ENCODE measurements at places on chromosomes 12 and 14.
A peak's percentile ranks its signal among the peaks of the same experiment; 100 is the strongest.

GRCh38 chr14:87967496-87967895 lies 25.5 kb downstream of the GALC start:
- no peaks in the 10 kb centered on the region for H3K4me1 ChIP-seq
- no peak for DNase-seq
- H3K27ac ChIP-seq, result no peak overlapping the region
- no peaks in the 10 kb centered on the region for H3K27me3 ChIP-seq
- no peak overlapping the region for H3K4me3 ChIP-seq

- peak overlapping the region; percentile 96 for H3K27ac ChIP-seq
- H3K4me1 ChIP-seq, result peaks cover 81% of the 10 kb centered on the region
- DNase-seq, result no peak
These were observed 154.8 kb downstream of the PRKCH start for GRCh38 chr14:61476105-61476753.

DNA sequence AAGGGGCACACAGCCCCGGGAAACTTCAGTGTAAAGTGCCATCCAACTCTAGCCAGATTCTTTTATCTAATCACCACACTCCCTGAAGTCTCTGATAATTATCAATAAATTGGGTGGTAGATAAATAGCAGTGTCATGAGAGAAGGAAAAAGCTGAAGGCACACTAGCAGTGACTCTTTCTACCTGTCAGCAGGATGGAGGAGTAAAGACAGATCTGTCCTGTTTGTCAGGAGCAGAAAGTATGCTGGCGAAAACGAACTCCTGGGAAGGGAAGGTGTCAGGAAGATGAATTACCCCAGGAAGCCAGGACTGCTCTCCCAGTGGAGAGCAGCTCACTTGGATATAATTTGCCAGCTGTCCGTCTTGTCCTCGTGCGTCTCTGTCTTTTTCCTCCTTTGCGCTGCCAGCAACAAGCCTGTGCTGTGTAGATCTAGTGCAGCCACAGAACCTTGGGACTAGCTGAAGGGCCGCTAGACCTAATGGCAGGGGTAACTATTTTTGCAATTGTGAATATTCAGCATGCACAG lies 981.9 kb downstream of the DIO2 start:
- no peak for DNase-seq
- no peak overlapping the region for H3K27ac ChIP-seq
- H3K36me3 ChIP-seq, result no peaks in the 10 kb centered on the region
- no peaks in the 10 kb centered on the region for H3K27me3 ChIP-seq
- no peaks in the 10 kb centered on the region for H3K4me1 ChIP-seq

DNA sequence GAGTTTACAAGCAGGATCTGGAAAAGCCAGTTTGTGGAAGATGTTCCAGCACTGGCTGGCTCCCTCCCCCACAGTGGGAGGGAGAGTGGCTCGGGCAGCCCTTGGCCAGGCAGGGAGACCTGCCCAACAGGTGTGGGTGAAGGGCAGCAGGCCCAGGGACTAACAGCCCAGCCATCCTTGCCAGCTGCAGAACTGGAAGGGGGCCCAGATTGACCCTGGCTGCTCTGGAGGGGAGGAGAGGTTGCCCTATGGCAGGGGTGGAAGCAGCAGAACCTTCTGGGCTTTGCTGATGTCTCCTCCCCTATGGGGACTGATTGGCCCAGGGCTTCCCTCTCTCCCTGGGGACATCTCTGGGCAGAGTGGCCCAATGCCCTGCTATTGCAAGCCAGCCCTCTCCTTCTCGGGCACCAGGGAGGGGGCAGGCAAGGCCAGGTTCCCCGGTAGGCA lies 20.5 kb downstream of the IRF2BPL start:
- peaks cover 13% of the 10 kb centered on the region for H3K4me1 ChIP-seq
- H3K27me3 ChIP-seq, result peaks cover 2% of the 10 kb centered on the region
- no peaks in the 10 kb centered on the region for H3K36me3 ChIP-seq

- no peaks in the 10 kb centered on the region for H3K36me3 ChIP-seq
- H3K27me3 ChIP-seq, result peaks cover 88% of the 10 kb centered on the region
- no peak overlapping the region for H3K4me3 ChIP-seq
- H3K27ac ChIP-seq, result no peak overlapping the region
- H3K4me1 ChIP-seq, result no peaks in the 10 kb centered on the region
These were observed 1.8 kb downstream of the ZDHHC22 start for GRCh38 chr14:77139540-77140358.

- H3K27ac ChIP-seq, result no peak overlapping the region
- no peaks in the 10 kb centered on the region for H3K27me3 ChIP-seq
- no peak overlapping the region for H3K4me3 ChIP-seq
- DNase-seq, result no peak
- no peaks in the 10 kb centered on the region for H3K36me3 ChIP-seq
- H3K4me1 ChIP-seq, result no peaks in the 10 kb centered on the region
These were observed 38.1 kb downstream of the HEATR5A start for GRCh38 chr14:31382221-31382620.

- DNase-seq, result peak; percentile 28
- peak within 1 kb of the TSS; percentile 49 for H3K27ac ChIP-seq
- no peak within 1 kb of the TSS for H3K4me3 ChIP-seq
- no peaks in the 10 kb centered on the region for H3K4me1 ChIP-seq
- H3K36me3 ChIP-seq, result no peaks in the 10 kb centered on the region
- no peaks in the 10 kb centered on the region for H3K27me3 ChIP-seq
These were observed at the start of gene HCAR1 for GRCh38 chr12:122730215-122731014. Gene HCAR1, minus strand, starts transcription at chr12:122730844. Its CDS starts 505 bp downstream, at chr12:122730339.

DNA sequence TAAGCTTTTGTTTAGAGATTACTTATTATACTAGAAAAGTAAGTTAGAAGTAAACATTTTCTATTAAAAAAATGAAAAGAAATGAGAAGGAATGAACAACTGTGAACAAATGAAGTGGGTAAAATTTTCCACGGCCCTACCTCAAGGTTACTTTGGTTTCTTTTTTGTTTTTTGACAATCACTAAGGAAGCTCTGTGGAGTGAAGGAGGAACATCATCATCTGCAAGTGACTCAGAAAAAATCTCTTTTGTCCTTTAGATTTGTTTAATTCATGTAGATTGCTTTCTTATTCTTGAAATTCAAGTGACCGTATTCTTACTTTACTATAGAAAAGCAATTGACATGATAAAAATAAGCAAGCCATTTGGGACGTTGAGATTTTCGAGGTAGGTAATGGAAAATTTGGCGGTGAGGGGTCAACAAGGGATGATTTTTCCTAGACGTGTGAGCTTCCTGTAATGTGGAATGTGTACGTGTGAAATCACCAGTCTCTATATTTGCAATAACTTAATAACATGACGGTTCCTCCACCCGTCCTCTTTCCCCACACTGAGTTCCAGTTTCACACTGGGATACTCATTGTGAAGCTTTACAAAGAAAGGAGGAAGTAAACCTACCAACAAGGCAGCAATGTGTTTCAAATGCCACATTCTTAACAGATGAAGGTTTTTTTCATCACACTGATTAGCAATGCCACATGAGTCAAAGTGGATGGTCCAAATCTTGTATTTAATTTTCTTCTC lies 62.3 kb upstream of the EGLN3 start:
- no peaks in the 10 kb centered on the region for H3K36me3 ChIP-seq
- DNase-seq, result no peak
- H3K4me1 ChIP-seq, result peaks cover 19% of the 10 kb centered on the region
- no peak overlapping the region for H3K4me3 ChIP-seq

GRCh38 chr14:97945631-97946030 lies 1148.4 kb downstream of the VRK1 start:
- H3K4me1 ChIP-seq, result peaks cover 3% of the 10 kb centered on the region
- no peaks in the 10 kb centered on the region for H3K27me3 ChIP-seq
- H3K4me3 ChIP-seq, result no peak overlapping the region
- DNase-seq, result no peak
- no peak overlapping the region for H3K27ac ChIP-seq

GRCh38 chr14:66143387-66144112 lies 342.6 kb upstream of the CCDC196 start:
- H3K27ac ChIP-seq, result no peak overlapping the region
- H3K27me3 ChIP-seq, result no peaks in the 10 kb centered on the region
- H3K4me3 ChIP-seq, result no peak overlapping the region
- no peak for DNase-seq

GRCh38 chr14:92503756-92504491 lies 9.7 kb upstream of the RIN3 start:
- H3K36me3 ChIP-seq, result no peaks in the 10 kb centered on the region
- no peaks in the 10 kb centered on the region for H3K27me3 ChIP-seq
- H3K27ac ChIP-seq, result no peak overlapping the region
- H3K4me1 ChIP-seq, result peaks cover 17% of the 10 kb centered on the region

DNA sequence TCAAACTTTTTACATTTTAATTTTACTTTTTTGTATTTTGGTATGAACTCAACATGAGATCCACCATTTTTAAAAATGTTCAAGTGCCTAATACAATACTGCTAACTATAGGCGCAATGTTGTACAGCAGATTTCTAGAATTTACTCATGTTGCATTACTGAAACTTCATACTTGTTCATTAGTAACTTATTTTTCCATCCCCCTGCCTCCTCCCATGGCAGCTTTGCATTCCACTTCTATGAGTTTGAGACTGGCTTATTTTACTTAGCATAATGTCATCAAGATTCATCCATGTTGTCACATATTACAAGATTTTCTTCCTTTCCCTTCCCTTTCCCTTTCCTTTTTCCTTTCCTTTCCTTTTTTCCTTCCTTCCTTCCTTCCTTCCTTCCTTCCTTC lies 825.9 kb downstream of the SLC16A7 start:
- H3K4me1 ChIP-seq, result no peaks in the 10 kb centered on the region
- H3K27me3 ChIP-seq, result no peaks in the 10 kb centered on the region
- no peak for DNase-seq
- no peak overlapping the region for H3K27ac ChIP-seq
- H3K36me3 ChIP-seq, result no peaks in the 10 kb centered on the region

DNA sequence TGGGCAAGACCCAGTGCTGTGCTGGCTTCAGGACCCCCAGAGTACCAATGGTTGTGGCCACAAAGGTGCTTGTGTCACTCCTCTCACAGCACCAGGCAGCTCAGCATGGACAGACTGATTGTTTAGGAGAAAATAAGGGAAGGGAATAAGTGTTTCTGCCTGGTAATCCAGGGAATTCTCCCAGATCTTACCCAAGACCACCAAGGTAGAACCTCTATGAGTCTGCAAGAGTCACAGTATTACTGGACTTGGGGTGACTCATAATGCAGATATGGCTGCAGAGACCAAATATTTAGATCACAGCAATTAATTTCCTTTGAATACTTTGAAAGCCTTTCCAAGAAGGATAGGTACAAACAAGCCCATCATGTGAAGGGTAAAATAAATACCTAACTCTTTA lies 1178.3 kb upstream of the FLRT2 start:
- DNase-seq, result no peak
- H3K27ac ChIP-seq, result no peak overlapping the region
- no peaks in the 10 kb centered on the region for H3K27me3 ChIP-seq
- H3K4me3 ChIP-seq, result no peak overlapping the region
- no peaks in the 10 kb centered on the region for H3K36me3 ChIP-seq

- peaks cover 6% of the 10 kb centered on the region for H3K4me1 ChIP-seq
- no peaks in the 10 kb centered on the region for H3K36me3 ChIP-seq
- no peak overlapping the region for H3K4me3 ChIP-seq
- no peak overlapping the region for H3K27ac ChIP-seq
- H3K27me3 ChIP-seq, result no peaks in the 10 kb centered on the region
These were observed 20.9 kb downstream of the ISCA2 start for GRCh38 chr14:74514471-74514941.

DNA sequence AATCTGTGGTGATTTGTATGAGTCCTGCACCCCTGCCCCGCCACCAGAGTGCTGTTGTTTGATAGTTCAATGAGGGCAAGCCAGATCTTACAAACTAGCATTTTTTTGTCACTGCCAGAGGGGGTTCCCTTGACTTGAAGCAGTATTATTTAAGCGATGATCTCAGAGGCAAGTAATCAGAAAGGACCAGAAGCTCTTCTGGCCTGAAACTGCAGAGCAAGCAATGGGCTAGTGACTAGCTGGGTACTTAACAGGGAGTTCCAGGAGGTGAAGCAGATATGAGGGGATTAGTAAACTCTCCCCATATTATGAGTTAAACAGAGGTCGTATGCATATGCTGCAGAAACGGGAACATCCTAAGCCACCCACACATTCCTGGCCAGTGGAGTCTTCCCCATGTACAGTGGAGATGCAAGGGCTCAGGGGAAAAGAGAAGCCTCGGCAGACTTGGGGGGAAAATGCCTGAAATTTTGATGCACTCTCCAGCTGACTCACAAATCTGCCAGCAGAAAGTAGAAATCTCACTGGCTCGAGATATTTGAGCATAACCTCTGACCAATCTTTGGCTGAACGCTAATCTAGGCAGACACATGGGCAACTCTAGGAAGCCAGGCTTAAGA lies 8.3 kb upstream of the CRACR2A start:
- no peaks in the 10 kb centered on the region for H3K4me1 ChIP-seq
- H3K27me3 ChIP-seq, result no peaks in the 10 kb centered on the region
- H3K36me3 ChIP-seq, result no peaks in the 10 kb centered on the region
- no peak for DNase-seq
- H3K4me3 ChIP-seq, result no peak overlapping the region
- H3K27ac ChIP-seq, result no peak overlapping the region

- no peaks in the 10 kb centered on the region for H3K36me3 ChIP-seq
- peaks cover 59% of the 10 kb centered on the region for H3K4me1 ChIP-seq
- H3K27ac ChIP-seq, result peak overlapping the region; percentile 91
- DNase-seq, result no peak
- H3K4me3 ChIP-seq, result peak overlapping the region; percentile 70
These were observed 45.1 kb upstream of the PNMA1 start for GRCh38 chr14:73759183-73759713.

GRCh38 chr12:51846271-51846691 lies 2.2 kb downstream of the FIGNL2 start:
- H3K27me3 ChIP-seq, result peaks cover 82% of the 10 kb centered on the region
- no peak overlapping the region for H3K4me3 ChIP-seq
- H3K4me1 ChIP-seq, result peaks cover 19% of the 10 kb centered on the region
- no peak overlapping the region for H3K27ac ChIP-seq
- no peak for DNase-seq

- H3K36me3 ChIP-seq, result peaks cover 7% of the 10 kb centered on the region
- no peak overlapping the region for H3K4me3 ChIP-seq
- H3K27ac ChIP-seq, result no peak overlapping the region
- H3K4me1 ChIP-seq, result peaks cover 4% of the 10 kb centered on the region
- DNase-seq, result no peak
These were observed 5.6 kb downstream of the HIP1R start for GRCh38 chr12:122840580-122841513.

- no peak for DNase-seq
- H3K27me3 ChIP-seq, result no peaks in the 10 kb centered on the region
- H3K4me1 ChIP-seq, result no peaks in the 10 kb centered on the region
- no peaks in the 10 kb centered on the region for H3K36me3 ChIP-seq
- H3K4me3 ChIP-seq, result no peak overlapping the region
These were observed 61.1 kb downstream of the NTF3 start for GRCh38 chr12:5493018-5493417.

GRCh38 chr12:40232602-40233001 lies 7.8 kb downstream of the LRRK2 start:
- no peak overlapping the region for H3K27ac ChIP-seq
- no peak overlapping the region for H3K4me3 ChIP-seq
- no peaks in the 10 kb centered on the region for H3K4me1 ChIP-seq
- no peaks in the 10 kb centered on the region for H3K27me3 ChIP-seq
- no peaks in the 10 kb centered on the region for H3K36me3 ChIP-seq

- no peak overlapping the region for H3K4me3 ChIP-seq
- H3K36me3 ChIP-seq, result no peaks in the 10 kb centered on the region
- H3K27me3 ChIP-seq, result peaks cover 28% of the 10 kb centered on the region
- DNase-seq, result peak; percentile 55
These were observed 124.0 kb downstream of the NDUFA12 start for GRCh38 chr12:94879542-94879941.

Data from thymus (tissue), 14 donors.